Fibroblast of villous mesenchyme (primary cell): ENCODE measurements at places on chromosomes 5 and 9. TPM values are rescaled to one million over a fixed set of nuclear protein-coding genes. Genes with fewer than 3 reads are reported as not detected.

GRCh38 chr5:142876817-142877216 lies 106.6 kb downstream of the ARHGAP26 start:
- no peak for DNase-seq

DNA sequence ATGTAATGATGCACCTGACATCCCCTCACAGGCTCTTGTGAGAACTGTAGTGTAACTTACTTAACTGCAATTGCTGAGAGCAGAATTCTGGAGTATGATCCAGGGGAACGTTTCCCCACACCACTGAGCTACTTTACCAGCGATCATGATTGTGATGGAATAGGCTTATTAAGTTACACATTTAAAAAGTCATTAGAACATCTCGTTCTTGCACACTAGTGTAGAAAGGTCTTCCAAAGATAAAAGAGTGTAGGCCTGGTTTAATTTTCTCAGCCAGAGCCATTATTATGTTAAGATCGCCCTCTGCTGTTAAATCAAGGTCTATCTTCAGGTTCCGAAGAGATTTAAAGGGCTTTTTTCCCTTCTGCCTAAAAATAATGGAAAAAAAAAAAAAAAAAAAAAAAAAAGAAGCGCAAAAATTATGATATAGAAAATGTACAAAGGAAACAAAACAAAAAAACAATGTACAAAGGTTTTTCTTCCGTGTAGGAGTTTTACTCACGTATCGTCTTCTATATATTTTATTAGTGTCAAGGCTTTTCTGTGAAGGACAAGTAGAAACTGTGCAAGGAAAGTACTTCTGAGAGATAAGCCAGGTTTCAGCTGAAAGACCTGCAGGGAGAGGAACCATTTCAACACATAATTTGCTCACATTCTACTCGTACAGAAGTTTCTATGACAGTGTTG lies 18.6 kb upstream of the MOB3B start:
- DNase-seq, result peak; percentile 63

The TMEM252 gene
- total RNA-seq, result not detected in 2 replicates

- no peak for DNase-seq
These were observed 48.5 kb upstream of the GLIPR2 start for GRCh38 chr9:36088020-36088419.

The RLN1 gene
- total RNA-seq, result not detected in 2 replicates

The SETD9 gene
- total RNA-seq, result 7.3 and 9.3 TPM in 2 replicates

DNA sequence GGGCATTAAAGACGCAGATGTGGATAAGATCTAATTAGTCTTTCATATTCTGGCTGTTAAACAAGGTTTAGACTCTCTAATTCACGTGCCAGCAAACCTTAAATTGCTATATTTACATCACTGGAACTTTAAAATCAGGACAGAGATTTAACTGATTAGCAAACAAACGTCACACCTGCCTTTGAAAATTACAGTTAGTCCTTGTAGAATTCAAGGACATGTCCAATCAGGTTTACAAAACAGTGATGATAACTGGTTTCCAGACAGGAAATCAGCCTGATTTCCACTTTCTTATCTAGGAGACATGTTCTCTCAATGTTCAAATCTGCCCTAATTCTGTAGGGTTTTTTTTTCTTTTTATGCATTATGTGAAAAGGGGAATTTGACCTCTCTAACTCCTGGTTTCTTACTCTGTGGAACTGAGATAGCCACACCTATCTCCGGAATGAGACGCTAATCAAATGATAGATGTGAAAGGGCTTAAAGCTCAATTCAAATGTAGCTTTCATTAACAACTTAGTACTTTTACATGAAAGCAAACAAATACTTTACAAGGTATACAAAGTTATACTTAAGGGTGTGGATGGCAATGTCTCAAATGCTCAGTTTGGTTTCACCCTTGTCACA lies 26.5 kb downstream of the SPINK5 start:
- DNase-seq, result no peak

DNA sequence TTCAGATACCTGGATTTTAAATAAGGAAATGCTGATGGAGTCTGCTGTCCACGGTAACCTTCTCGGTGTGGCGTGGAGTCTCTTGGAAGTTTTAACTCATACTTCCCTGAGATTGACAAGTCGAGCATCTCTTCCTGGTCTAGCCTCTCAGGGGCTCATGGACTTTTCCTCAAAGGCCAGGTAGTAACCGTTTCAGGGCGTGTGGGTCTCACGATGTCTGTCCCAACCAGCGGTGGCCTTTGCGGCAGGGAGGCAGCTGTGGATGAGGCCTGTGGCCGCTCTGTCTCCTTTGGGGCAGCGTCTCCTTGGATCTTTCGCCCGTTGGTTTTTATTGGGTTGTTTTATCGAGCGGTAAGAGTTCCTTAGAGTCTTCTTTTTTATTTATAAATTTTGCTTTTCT lies 32.8 kb downstream of the CEP72 start:
- DNase-seq, result no peak
